Islet precursor cell (in vitro differentiated cells): ENCODE measurements at places on chromosomes 11 and 22.

DNA sequence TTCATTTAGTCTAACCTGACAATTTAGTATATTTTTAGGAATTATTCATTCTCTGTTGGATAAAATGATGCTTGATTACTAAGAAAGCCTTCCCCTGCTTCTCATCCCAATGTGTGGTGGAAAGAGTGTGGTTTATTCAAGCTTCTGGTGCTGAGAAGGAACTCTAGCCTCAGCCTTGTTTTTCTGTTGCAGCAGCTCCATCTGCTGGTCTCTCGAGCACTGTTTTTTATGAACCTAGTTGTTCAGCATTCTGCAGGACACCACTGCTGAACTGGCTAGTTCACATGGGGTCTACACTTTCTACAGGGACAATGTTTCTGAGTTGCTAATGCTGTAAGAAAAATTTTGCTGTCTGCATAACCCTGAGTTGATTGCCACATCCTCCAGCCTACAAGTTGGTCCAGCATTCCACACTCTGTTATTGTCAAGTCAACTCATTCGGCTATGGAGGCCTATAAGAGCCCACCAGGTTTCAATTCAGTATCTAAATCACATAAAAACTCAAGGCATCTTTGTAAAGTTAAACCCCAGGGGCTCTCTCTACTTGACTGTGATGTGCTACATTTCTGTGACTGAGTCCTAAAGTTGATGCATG, 14.3 kb downstream of the OR2AG2 start:
- peak; percentile 77 for DNase-seq

GRCh38 chr11:34466802-34467488, 28.2 kb downstream of the CAT start:
- DNase-seq = no peak

DNA sequence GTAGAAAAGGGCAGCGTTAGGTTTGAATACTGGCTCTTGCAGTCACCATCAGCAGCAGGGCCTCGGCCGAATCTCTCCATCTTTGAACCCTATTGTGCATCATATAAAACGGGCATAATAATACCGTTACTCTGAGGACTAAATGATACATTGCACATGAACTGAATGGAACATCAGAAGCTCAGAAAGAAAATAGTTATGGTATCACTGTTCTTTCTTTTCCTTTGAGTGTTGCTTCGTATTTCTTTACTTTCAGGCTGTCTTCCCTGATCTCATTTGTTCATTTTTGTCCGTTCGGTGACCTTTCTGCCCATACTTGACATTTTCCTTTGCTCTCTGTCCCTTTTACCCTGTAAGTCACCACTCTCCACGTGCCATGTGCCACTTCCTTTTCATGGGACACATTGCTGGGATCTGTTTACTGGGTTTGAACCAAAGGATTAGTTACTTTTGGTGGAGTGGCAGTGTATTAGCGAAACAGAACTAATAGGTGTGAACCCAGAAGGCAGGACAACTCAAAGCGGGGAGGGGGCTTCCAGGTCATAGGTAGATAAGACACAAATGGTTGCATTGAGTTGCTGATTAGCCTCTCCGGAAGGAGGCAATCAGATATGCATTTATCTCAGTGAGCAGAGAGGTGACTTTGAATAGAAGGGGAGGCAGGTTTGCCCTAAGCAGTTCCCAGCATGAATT, 717 bp upstream of the ZNF202 start:
- DNase-seq = no peak

GRCh38 chr22:37472418-37473006, 13.7 kb downstream of the MFNG start:
- DNase-seq = no peak

DNA sequence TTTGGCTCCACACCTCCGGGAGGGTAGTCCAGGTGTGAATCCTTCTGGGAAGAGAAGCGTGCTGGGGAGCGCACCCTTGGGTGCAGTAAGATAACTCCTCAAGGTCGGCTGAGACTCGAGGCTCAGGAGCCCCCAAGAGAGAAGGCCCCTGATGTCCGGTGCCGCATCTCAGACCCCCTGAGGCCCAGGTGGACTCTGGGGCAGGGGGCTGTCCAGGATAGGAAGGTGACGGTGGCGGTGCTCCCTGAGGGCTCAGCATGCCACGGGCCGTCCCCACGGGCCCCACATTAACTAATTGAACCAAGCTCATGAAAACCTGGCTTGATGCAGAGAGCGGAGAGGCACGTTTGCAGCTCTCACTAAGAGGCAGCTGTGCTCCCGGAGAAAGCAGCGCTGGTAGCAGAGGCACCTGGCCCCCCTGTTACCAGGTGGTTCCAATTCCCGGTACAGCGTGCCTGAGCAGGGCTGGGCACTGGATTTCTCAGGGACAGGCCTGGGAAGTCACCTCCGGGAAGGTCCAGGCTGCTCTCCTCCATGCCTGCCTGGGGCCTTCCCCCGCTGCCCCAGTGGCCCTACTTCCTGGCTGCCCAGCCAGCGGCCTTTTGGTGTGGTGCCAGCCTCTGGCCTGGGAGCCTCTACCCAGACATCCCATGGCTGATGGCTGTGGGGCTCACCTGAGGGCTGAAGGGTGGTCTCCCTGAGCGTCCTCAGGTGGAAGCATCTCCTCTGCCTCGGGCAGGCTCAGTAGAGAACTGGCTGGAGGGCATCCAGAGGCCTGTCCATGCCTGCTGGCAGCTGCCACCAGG, 1.1 kb downstream of the KCNQ1 start:
- DNase-seq = no peak

DNA sequence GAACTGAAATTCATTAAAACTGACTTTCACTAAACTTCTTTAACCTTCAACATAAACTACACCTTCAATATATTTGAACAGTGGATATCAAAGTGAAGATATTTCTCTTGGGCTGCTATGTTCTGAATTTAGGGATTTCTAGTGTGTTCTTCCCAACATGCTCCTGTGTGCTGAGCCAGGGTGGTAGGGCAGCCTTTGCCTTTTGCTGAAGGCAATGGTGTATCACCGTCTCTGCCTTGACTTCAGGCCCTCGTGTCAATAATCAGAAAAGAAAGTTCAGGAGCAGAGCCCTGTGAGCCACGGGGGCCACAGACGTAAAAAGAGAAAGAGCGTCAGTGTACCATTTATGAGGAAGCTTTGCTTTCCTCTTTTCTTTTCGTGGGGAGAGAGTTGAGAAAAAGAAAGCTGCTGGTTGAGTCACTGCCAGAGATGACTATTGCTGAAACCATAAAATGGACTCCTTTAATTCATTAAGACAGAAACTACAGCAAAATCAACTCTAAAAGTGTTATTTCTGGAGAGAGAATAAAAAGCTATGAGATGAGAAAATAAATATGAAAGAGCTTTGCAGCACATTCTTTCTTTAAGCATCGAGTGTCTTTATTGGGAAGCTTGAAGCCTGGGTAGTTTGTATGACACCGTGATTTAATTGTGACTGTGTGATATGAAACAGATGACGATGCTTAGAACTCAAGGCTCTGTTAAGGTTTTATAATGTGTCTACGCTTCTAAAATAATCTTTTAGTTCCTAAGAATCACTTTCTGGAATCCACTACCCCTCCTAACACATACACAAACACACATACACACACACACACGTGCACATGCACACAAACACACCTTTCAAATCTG, 271.8 kb upstream of the MTNR1B start:
- DNase-seq = no peak

- no peak for DNase-seq
Observed at GRCh38 chr11:115631609-115632008, 127.4 kb upstream of the CADM1 start.

GRCh38 chr11:45169310-45170072, 23.1 kb downstream of the PRDM11 start:
- DNase-seq = no peak

GRCh38 chr11:19769820-19770219, 57.2 kb downstream of the NAV2 start:
- DNase-seq = no peak

GRCh38 chr22:35467681-35468434, 67.9 kb downstream of the MCM5 start:
- peak; percentile 81 for DNase-seq

DNA sequence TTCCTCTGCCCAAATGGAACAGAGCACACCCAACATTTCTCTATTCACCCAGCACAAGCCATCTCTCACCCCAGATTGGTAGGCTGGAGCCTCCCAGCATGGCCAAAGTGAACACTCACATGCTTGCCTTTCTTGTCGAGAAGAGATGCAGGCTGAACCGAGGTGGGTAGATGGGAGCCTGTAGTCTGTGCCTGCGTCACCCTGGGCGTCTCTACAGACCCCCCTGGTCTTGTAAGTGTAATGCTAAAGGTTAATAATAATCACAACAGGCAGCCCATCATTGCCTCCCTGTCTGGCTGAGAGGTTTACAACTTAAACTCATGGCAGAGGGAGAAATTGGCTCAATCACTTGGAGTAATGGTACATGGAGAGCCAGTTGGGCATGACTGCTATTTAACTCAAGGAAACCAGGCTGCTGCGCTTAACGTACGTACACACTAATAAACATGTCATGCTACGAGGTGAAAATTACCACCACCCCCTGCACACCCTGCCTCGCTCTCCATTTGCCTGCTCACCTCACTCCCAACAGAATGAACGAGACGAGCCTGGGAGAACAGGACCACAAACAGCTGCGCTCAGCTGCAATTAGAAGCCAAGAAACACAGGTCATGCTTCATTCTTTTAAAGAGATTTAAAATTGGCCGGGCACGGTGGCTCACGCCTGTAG, 9.1 kb upstream of the ZBTB16 start:
- peak; percentile 35 for DNase-seq

GRCh38 chr11:34866375-34866774, 49.8 kb downstream of the APIP start:
- DNase-seq = no peak

DNA sequence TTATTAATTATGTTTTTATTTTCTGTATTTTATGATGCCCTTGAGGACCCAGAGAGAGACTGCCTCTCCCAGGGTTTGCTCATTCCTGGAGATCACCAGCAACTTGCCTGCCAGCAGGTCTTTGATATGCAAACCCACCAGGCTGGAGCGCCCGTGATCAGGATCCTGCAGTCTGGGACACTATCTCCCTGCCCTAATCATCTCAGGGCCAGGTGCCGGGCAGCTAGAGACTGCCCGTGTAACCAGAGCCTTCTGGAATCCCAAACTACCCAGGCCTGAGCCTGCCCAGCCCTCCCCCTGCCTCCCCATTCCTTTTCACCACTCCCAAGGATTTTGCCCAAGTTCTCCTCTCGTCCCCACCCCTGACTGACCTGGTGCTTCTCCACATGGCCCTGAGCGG, 52.2 kb upstream of the B3GAT1 start:
- no peak for DNase-seq

GRCh38 chr22:41914611-41915034, 251 bp downstream of the SHISA8 start:
- DNase-seq = no peak

GRCh38 chr11:73107597-73107996, 34.5 kb downstream of the FCHSD2 start:
- no peak for DNase-seq

- DNase-seq = no peak
Observed at GRCh38 chr22:31049815-31050420, 31.2 kb upstream of the SMTN start.

DNA sequence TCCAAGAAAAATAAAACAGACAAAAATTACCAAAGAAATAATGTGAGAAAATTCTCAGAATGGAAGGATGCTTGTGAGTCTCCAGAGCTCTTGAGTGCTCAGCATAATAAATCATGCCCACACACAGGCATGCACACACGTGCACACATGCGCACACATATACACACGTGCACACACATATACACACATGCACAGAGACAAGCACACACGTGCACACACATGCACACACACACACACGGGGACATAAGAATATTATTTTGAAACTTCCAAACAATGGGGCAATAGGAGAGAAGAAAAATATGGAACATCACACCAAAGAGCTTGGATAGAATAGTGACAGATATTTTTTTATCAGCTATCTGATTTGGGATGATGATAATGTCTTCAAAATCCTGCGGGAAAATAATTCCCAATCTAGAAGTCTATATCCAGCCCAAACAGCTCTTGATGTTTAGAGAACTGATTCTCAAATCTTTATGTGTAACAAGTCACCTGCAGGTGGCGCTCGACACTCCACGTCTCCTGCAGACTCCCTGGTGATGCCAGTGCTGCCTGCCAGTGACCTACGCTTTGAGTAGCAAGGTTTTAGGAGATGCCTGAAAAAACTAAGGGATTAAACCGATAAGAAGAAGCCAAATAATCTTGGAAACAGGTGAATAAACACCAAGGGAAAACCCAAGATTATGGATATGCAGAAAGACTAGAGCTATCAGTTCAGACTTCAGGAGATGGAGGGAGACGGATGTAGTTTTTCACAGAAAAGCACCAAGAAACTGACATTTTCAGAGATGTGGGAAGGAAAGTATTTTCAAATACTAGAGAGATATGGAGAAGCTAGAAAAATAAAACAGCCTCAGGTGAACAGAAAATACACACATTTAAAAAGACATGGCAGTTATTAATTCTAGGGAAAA, 743.6 kb downstream of the ETS1 start:
- peak; percentile 86 for DNase-seq

GRCh38 chr11:95123556-95123955, 33.9 kb downstream of the ENDOD1 start:
- no peak for DNase-seq

DNA sequence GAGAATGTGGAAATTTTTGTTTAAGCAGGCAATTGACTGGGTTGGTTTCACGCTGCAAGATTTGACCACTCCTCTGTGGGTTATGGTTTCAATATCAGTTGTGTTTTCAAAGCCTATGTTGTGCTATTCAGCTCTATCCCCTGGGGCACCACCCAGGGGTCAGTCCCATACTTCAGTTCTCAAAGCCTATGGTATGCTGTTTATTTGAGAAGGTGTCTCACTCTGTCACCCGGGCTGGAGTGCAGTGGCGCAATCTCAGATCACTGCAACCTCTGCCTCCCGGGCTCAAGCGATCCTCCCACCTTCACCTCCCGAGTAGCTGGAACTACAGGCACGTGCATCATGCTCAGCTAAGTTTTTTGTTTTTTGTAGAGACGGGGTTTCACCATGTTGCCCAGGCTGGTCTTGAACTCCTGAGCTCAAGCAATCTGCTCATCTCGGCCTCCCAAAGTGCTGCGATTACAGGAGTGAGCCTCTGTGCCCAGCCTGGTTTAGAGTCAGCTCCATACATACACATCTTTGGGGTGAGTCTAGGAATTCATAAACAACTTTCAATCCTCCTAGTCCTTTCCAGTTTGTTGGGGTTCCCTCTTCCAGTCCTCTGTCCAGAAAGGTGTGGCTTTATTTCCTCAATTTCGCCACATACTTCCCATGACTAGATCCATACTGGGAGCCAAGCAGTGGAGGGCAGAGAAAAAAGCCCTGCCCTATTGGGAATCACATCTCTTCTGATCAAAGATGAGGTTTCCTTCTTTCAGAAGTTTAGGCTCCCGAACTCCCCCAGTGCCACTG, 35.0 kb upstream of the MAPK1 start:
- DNase-seq = no peak

DNA sequence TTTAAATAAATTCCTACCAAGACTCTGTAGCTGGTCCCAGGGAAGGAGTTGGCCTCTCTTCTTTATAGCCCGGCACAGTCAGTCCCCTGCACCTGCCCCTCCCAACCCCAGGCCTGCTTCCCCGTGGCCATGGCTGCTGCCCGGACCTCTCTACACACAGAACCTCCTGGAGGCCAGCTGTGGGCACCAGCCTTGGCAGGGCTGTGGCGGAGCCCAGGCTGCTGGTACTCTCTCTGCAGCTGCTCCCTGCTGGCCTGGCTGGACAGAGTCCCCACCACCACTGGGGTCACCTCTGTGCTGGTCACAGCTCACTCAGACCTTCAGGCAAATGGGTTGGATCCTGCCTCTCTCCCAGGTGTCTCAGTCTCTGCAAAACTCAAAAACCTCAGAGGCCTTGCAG, 69.3 kb downstream of the LRP5 start:
- DNase-seq = peak; percentile 58
